ENCODE measurements at places on chromosomes 4 and X.

DNA sequence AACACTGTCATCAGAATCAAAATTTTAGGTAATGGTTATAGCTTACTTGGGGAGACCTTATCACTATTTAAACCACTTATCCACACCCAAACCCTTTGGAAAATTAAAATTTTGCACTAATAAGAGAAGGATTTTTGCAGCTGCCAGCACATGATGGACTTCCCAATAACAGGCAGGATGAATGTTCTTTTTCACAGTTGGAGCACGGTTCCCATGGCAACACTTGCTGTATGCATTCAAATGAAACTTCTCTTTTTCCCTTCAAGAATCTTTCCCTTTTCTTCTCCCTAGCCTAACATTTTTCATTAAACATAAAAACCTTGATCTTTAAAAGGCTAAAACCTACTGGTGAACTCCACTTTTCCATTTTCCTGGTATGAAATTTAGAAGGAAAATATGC lies 768.2 kb downstream of the KCTD8 start:
- no peaks in the 10 kb centered on the region for H3K36me3 ChIP-seq
- H3K4me3 ChIP-seq = no peak overlapping the region
- no peak overlapping the region for H3K27ac ChIP-seq
- H3K27me3 ChIP-seq = no peaks in the 10 kb centered on the region

GRCh38 chr4:95499291-95499696 lies 49.5 kb downstream of the UNC5C start:
- H3K27ac ChIP-seq = no peak overlapping the region
- no peaks in the 10 kb centered on the region for H3K27me3 ChIP-seq
- no peak overlapping the region for H3K4me3 ChIP-seq
- H3K36me3 ChIP-seq = no peaks in the 10 kb centered on the region
- no peaks in the 10 kb centered on the region for H3K4me1 ChIP-seq
- DNase-seq = no peak

GRCh38 chrX:19698122-19698521 lies 182.8 kb upstream of the MAP3K15 start:
- peaks cover 40% of the 10 kb centered on the region for H3K4me1 ChIP-seq
- H3K4me3 ChIP-seq = no peak overlapping the region
- H3K36me3 ChIP-seq = peaks cover 5% of the 10 kb centered on the region
- DNase-seq = peak; percentile 53
- peak overlapping the region; percentile 90 for H3K27ac ChIP-seq

- no peaks in the 10 kb centered on the region for H3K36me3 ChIP-seq
- H3K27ac ChIP-seq = peak overlapping the region; percentile 83
- H3K27me3 ChIP-seq = peaks cover 1% of the 10 kb centered on the region
These were observed 189.2 kb downstream of the PPP3CA start for GRCh38 chr4:101158134-101158482.

DNA sequence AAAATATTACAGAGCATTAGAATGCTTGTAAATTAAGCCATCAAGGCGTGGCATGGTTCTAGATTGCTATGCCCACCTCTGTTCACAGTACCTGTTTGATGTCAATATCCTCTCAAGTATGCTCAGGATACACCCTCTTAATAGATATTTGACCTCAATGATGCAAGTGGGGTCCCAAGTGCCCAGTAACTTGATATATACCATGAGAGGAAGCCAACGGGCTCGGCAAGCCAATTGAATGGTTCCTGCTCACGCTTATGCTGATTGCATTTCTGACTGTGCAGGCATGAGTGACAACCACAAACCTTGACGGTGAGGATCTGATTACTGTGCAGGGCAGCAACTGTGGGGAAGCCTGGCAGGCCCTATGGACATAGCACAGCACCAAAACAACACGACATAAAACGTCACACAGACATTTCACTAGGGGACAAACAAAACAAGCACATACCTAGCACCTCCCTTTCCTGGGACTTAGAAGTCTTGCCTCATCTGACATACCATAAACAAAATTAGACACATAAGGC lies 179.1 kb upstream of the ETNPPL start:
- no peaks in the 10 kb centered on the region for H3K27me3 ChIP-seq
- no peak overlapping the region for H3K27ac ChIP-seq
- no peak overlapping the region for H3K4me3 ChIP-seq
- H3K4me1 ChIP-seq = peaks cover 15% of the 10 kb centered on the region
- H3K36me3 ChIP-seq = no peaks in the 10 kb centered on the region

DNA sequence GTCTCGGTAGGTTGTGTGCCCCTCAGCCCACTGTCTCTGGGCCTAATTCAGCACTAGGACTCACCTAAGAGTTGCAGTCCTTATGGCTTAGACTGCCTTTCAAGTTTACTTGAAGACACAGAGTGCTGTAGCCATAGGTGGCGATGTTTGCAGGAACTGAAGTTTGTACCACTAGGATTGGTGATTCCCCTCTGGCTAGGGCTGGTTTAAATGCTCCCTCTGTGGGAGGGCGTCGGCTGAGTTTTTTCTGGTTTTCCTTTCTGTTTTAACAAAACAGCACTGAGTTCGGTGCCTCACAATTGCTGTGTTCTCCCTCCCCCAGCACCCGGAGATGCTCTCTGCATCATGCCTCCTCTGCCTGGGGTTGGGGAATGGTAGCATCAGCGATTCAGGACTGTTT lies 480.9 kb downstream of the PCDH11X start:
- no peaks in the 10 kb centered on the region for H3K36me3 ChIP-seq
- DNase-seq = no peak
- no peaks in the 10 kb centered on the region for H3K4me1 ChIP-seq
- H3K4me3 ChIP-seq = no peak overlapping the region

- DNase-seq = no peak
- H3K36me3 ChIP-seq = peaks cover 8% of the 10 kb centered on the region
- H3K27me3 ChIP-seq = no peaks in the 10 kb centered on the region
- no peaks in the 10 kb centered on the region for H3K4me1 ChIP-seq
- no peak overlapping the region for H3K4me3 ChIP-seq
- no peak overlapping the region for H3K27ac ChIP-seq
These were observed 51.4 kb upstream of the VCX3B start for GRCh38 chrX:8413279-8413678.

- no peaks in the 10 kb centered on the region for H3K4me1 ChIP-seq
- no peak for DNase-seq
- no peak overlapping the region for H3K27ac ChIP-seq
- H3K27me3 ChIP-seq = peaks cover 3% of the 10 kb centered on the region
- 0 out of 2 replicates have a peak, but pooled peaks cover 4% of the 10 kb centered on the region for H3K36me3 ChIP-seq
These were observed 287.4 kb downstream of the RAB28 start for GRCh38 chr4:13196721-13197120.

All from HFFc6 (cell line).